Karpas-422 (cell line): ENCODE measurements at places on chromosomes 3 and 15.

DNA sequence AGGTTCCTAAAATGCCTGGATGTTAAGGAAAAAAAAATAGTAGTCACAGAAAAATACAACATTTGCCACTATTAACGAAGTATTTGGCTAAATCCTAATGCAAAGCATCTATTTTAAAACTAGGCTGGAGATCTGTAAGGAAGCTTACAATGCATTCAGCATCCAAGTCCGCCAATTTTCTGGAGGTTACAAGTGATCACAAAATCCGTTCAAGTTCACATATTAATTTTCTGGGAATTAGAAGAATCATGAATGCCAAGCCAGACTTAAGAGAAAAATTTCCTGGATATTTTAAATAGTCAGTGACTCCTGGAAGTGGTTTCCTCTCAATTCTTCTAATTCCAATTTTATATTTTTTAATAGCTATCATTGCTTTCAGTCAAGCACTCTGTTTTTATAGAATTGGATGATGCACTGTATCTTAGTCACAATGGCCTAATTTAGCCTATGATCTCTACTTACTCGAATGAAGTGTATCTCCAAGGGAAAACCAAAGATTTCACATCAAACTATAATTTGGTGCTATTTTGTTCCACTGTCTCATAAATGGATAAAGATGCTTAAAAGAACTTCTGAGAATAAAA is 60.4 kb downstream of the P3H2 start:
- H3K27me3 ChIP-seq = no peaks in the 10 kb centered on the region
- H3K4me1 ChIP-seq = no peaks in the 10 kb centered on the region
- no peak for DNase-seq
- H3K4me3 ChIP-seq = no peak overlapping the region

- H3K27ac ChIP-seq = no peak overlapping the region
- H3K27me3 ChIP-seq = no peaks in the 10 kb centered on the region
- H3K4me3 ChIP-seq = no peak overlapping the region
Measured at GRCh38 chr3:72601060-72601459, 247.2 kb downstream of the SHQ1 start.

GRCh38 chr15:65171428-65171827 is 13.7 kb downstream of the CLPX start:
- H3K36me3 ChIP-seq = peaks cover 19% of the 10 kb centered on the region
- DNase-seq = no peak
- H3K4me1 ChIP-seq = peaks cover 16% of the 10 kb centered on the region
- no peak overlapping the region for H3K4me3 ChIP-seq

DNA sequence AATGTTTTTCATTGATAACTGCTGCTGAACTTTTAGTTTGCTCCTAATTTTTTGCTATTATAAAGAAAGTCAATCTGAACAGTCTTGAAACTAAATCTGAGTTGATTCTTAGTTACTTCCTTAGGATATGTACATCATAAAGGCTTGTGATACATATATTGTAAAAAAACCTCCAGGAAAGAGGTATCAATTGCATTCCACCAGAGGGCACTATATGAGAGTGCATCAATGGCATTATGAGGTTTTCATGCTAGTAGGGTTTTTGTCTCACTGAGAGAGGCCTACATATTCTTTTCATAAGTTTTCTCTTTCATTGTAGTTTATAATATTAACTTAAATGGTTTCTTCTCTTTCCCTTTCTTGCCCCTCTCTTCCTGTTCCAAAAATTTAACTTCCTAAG is 46.9 kb downstream of the PIK3R4 start:
- H3K27ac ChIP-seq = no peak overlapping the region
- peaks cover 34% of the 10 kb centered on the region; the same call in 1 of the 2 replicates for H3K36me3 ChIP-seq
- no peaks in the 10 kb centered on the region for H3K27me3 ChIP-seq
- no peaks in the 10 kb centered on the region for H3K4me1 ChIP-seq

GRCh38 chr15:72599855-72600464 is 54.5 kb upstream of the GOLGA6B start:
- no peaks in the 10 kb centered on the region for H3K27me3 ChIP-seq
- no peak overlapping the region for H3K4me3 ChIP-seq
- peak; percentile 68 for DNase-seq
- H3K4me1 ChIP-seq = no peaks in the 10 kb centered on the region
- no peaks in the 10 kb centered on the region for H3K36me3 ChIP-seq
- H3K27ac ChIP-seq = no peak overlapping the region

GRCh38 chr3:41502023-41502422 is 302.7 kb downstream of the CTNNB1 start:
- H3K27me3 ChIP-seq = no peaks in the 10 kb centered on the region
- no peaks in the 10 kb centered on the region for H3K36me3 ChIP-seq
- no peaks in the 10 kb centered on the region for H3K4me1 ChIP-seq
- DNase-seq = no peak

DNA sequence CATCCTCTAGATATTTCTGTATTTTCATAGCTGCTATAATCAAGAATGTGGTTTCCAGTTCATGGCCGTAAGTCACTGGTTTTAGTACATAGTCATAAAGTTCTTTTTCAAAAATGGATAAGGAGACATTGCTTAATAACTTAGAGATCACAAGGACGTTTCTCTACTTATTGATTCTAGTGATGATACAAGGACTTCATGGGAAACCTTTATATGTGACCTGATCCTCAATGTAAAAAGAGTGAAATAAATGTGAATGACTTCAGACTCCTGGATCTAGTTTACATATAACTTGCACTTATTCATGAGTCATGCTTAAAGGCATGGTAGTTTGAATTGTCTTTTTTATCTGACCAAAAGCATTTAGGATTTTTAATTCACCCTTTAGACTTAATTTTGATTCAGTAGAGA is 35.2 kb downstream of the TSC22D2 start:
- no peak for DNase-seq
- H3K36me3 ChIP-seq = peaks cover 4% of the 10 kb centered on the region; the same call in 1 of the 2 replicates
- H3K27ac ChIP-seq = peak overlapping the region; percentile 2; the same call in 1 of the 2 replicates
- H3K4me1 ChIP-seq = peaks cover 6% of the 10 kb centered on the region

DNA sequence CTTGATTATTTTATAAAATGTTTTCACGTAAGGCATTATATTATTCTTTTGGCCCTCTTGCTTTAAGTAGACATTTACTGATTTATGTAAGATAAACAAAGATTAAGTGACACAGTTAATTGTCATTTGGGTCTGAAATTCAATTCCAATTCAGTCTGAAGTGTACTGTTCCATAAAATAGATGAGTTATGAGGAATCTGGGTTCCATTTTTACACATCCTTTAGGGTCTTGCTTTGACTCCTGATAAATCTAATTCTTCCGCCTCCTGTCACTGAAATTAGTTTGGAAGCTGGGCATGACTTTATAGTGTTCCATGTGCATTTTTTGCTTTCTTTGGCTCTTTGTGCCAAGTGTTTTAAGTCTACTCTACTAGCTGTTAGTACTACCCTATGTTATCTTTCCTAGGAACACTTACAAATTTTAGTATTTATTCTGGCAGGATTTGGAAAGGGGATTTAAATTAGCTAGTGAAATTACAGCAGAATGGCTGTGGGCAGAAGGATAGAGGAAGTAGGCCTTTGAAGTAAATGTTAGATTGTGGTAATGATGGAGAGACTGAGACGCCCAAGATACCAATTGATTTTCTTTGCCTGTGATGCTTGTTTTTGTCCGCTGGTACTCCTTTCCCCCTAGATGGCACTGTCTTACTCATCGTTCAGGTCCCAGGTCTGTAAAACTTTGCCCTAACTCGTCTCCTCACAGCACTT is 14.3 kb downstream of the ARL8B start:
- H3K4me1 ChIP-seq = peaks cover 11% of the 10 kb centered on the region
- H3K36me3 ChIP-seq = 0 out of 2 replicates have a peak, but pooled peaks cover 4% of the 10 kb centered on the region
- 0 out of 2 replicates have a peak overlapping the region, but pooled peaks have one; percentile 15 for H3K27ac ChIP-seq
- H3K27me3 ChIP-seq = no peaks in the 10 kb centered on the region
- peak; percentile 77 for DNase-seq

DNA sequence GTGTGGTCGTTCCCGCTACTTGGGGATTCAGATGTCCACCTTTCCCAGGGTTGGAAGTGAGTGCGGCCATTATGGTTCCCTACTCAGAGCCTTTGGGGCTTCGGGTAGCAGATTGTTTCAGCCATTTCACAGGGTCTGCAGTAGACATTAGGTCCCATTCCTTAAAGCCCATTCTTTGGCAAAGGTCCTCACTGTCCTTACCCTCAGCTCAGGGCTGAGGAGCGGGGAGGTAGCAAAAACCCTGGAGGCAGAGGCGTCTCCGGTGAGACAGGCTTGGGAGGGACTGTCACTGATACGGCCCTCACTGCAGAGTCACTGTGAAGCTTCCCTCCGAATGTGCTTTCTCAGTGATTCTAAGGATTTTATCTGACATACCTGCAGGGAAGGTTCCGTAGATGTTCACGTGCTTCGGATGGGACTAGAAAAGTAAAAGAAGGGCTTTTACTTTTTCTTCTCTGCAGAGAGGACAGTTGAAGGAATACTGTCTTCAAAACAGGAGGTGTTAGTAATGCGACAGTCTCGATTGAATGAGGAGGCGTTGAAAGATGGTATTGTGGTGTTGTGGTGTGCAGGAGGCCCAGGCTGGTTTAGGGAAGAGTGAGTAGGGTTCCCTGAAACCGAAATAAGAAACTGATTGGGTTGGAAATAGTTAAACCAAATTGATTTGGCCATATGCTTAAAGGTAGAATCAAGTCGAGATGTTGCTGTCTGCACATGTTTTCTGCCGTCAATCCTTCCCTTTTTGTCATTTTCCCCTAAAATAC is 630 bp downstream of the ATP6V1A start:
- no peaks in the 10 kb centered on the region for H3K27me3 ChIP-seq
- DNase-seq = peak; percentile 50
- H3K36me3 ChIP-seq = 0 out of 2 replicates have a peak, but pooled peaks cover 5% of the 10 kb centered on the region

GRCh38 chr15:72183781-72184164 is 13.8 kb downstream of the GRAMD2A start:
- H3K27me3 ChIP-seq = no peaks in the 10 kb centered on the region
- DNase-seq = no peak
- no peaks in the 10 kb centered on the region for H3K4me1 ChIP-seq
- H3K36me3 ChIP-seq = no peaks in the 10 kb centered on the region

- no peak overlapping the region for H3K4me3 ChIP-seq
- DNase-seq = no peak
- H3K36me3 ChIP-seq = no peaks in the 10 kb centered on the region
- H3K27ac ChIP-seq = no peak overlapping the region
- H3K27me3 ChIP-seq = no peaks in the 10 kb centered on the region
Measured at GRCh38 chr3:171228240-171228639, 201.7 kb upstream of the SLC2A2 start.

DNA sequence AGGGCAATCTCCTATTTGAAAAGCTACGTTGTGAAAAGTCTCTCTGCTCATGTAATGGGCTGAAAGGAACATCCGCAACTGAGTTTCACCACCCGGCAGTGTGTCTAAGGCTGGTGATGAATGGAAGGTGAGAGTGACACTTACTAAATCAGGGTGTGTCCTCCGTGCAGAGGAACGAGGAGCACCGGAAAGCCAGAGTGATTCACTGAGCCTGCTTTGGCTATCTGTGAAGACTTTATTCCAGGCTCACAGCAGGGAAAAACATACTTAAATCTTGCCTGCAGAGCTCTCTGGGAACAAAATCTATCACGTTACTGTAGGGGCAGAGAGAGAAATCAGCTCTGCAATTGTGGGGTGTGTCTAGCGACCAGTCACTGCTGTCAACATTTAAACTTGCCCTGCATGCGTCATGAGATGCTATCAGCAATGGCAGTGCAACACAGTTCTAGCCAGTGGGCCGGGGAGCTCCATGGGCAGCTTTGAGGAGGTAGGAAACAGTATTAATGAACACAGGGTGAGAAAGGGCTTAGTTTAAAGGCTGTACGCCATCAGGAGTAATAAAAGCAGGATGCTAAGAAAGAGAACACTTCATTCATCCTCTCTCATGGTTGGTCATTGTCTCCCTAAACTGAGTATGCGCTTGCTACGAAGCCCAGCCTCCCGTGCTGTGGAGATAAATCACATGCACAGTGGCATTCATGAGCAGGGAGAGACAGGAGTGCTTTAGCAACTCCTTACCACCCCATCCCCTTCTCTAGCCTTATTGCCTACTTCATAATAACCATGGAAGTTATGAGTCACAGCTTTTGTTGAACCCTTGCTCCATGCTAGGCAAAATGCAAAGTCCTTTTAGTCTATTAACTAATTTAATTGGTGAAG is 542.7 kb upstream of the ADAMTS9 start:
- no peaks in the 10 kb centered on the region for H3K4me1 ChIP-seq
- H3K4me3 ChIP-seq = no peak overlapping the region

DNA sequence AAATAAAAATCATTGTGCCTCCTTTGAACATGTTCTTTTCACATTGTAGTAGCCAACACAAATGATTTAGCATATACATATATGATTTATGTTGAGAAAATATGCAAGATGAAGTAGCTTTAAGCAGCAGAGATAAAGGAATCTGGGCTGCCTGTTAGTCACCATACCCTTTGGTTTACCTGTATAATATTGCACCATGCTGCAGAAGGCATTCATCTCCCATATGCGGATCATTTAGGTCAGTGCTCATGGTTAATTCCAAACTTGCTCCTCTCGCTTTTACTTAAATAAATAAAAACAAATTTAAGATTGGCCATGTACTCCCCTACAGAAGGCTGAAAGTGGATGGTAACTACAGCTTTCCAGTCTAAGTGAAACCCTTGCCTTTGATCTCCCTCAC is 86.7 kb upstream of the TBL1XR1 start:
- H3K27ac ChIP-seq = no peak overlapping the region
- peaks cover 10% of the 10 kb centered on the region for H3K4me1 ChIP-seq
- no peaks in the 10 kb centered on the region for H3K27me3 ChIP-seq
- H3K36me3 ChIP-seq = no peaks in the 10 kb centered on the region
- H3K4me3 ChIP-seq = no peak overlapping the region

DNA sequence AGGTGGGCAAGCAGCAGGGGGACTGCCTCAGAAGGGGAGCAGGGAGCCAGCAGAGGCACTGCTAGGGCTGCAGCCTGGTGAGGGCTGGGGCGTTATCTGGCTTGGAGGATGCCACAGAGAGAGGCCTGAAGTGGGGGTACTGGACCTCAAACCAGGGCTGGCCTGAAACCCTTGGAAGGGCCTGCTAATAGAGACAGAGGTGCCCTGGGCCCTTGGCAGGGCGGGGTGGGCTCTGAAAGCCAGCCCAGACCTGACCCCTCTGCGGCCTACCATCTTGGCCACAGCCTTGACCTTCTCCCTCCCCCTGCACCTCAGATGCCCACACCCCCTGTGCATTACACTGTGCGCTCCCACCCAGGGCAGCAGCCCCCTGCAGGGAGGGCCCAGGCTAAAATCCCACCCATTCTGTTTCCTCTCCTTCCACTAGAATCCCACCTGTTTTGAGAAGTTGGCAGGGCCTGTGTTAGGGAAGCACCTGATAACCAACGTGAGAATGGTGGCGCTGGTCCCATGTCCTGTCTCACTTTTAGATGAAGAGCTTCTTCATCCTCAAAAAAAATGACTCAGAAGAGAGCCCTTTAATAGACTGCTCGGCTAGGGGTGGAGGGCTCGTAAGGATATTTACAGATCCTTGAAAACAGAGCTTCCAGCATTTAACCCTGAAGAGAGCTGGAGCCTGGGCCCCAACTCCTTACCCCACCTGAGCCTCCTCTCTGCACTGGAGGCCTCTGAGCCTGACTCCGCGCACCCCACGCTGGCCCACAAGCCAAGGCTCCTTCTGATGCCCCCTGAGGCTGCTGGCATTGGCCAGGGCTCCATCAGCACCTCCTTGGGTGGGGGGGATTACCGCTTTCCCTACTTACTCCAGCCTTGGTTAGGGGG is 29.8 kb downstream of the LOXL1 start:
- H3K4me1 ChIP-seq = no peaks in the 10 kb centered on the region; the same call in 1 of the 2 replicates
- no peak overlapping the region for H3K4me3 ChIP-seq
- DNase-seq = no peak
- no peaks in the 10 kb centered on the region for H3K36me3 ChIP-seq
- H3K27me3 ChIP-seq = no peaks in the 10 kb centered on the region

- H3K4me3 ChIP-seq = no peak overlapping the region
- no peak overlapping the region for H3K27ac ChIP-seq
- no peaks in the 10 kb centered on the region for H3K27me3 ChIP-seq
- H3K36me3 ChIP-seq = no peaks in the 10 kb centered on the region
Measured at GRCh38 chr15:27579738-27580137, 519.4 kb downstream of the OCA2 start.
